ENCODE measurements at places on chromosomes 12 and 14.

DNA sequence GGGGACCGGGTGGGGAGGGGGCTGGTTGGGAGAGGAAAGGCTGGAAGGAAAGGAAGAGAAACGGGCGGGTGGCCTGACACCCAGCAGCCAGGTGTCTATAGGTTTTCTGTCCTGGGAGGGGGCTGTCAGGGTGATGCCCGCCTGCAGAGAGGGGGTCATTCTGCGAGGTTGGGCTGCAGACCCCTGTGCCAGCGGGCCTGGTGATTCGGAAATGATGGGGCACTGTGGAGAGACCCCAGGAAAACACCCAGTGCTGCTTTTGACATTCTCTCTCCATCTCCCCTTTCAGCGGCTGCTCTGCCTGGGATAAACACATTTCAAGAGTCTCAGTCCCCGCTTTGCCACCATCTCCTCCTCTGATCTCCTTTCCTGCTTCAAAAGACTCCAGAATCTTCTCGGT is 168.5 kb upstream of the RTL1 start:
- H3K4me1 ChIP-seq: no peaks in the 10 kb centered on the region
- no peak for DNase-seq
- no peaks in the 10 kb centered on the region for H3K27me3 ChIP-seq
- H3K36me3 ChIP-seq: no peaks in the 10 kb centered on the region

DNA sequence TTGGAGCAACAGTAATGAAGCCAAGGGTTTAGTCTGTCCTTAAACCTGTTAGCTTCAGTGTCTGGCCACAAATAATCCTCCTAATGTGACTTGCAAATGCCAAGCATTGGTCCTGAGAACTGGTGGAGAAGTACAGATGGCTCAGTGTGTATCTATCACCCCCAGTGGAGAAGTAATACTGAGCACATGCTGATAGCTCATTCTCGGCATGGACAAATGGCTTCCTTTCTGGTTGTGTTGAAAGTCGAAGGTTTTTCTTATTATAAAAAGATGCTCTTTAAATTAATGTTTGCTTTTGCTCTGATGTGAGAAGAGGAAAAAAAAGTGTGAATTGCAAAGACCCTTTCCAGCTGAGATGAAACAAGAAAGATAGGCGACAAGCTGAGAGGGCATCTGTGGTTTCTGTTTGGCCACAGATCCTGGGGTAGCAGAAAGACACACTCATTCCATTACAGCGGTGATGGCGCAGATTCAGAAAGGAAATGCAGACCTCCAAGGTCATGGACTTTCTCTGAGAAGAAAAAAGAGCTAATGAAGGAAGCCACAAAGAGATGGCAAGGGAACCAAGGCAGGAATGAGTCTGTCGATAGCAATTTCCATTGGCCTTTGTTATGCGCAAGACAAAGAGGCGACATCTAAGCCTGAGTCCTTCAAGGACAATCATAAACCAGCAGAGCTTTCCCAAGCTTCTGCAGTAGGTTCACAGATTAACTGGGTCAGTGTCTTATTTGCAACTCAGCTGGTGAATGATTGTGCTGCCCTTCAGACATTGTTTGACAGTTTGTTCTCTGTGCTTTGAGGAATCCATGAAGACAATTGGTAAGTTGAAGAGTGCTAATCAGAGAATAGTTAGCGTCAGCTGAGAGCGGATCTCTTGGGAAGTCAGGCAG is 155.5 kb upstream of the RGS6 start:
- H3K4me1 ChIP-seq: no peaks in the 10 kb centered on the region
- no peak overlapping the region for H3K4me3 ChIP-seq
- DNase-seq: no peak
- H3K27me3 ChIP-seq: no peaks in the 10 kb centered on the region

DNA sequence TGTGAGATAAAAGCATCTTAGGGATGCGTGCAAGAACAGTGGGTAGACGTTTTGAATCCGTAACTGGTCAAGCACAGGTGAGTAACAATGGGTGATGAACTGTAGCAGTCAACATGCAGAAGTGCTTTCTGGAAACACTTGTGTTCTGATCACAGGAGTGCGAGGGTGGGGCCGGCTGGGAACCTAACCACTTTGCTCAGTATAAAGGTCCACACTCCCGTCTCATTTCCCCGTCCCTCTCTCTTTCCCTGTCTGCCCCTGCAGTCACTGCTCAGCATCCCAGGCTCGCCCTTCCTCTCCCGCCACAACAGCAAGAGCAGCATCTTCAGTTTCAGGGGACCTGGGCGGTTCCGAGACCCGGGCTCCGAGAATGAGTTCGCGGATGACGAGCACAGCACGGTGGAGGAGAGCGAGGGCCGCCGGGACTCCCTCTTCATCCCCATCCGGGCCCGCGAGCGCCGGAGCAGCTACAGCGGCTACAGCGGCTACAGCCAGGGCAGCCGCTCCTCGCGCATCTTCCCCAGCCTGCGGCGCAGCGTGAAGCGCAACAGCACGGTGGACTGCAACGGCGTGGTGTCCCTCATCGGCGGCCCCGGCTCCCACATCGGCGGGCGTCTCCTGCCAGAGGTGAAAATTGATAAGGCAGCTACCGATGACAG is 127.1 kb downstream of the FIGNL2 start:
- no peak overlapping the region for H3K4me3 ChIP-seq
- H3K36me3 ChIP-seq: no peaks in the 10 kb centered on the region
- no peaks in the 10 kb centered on the region for H3K27me3 ChIP-seq
- DNase-seq: no peak
- no peak overlapping the region for H3K27ac ChIP-seq

DNA sequence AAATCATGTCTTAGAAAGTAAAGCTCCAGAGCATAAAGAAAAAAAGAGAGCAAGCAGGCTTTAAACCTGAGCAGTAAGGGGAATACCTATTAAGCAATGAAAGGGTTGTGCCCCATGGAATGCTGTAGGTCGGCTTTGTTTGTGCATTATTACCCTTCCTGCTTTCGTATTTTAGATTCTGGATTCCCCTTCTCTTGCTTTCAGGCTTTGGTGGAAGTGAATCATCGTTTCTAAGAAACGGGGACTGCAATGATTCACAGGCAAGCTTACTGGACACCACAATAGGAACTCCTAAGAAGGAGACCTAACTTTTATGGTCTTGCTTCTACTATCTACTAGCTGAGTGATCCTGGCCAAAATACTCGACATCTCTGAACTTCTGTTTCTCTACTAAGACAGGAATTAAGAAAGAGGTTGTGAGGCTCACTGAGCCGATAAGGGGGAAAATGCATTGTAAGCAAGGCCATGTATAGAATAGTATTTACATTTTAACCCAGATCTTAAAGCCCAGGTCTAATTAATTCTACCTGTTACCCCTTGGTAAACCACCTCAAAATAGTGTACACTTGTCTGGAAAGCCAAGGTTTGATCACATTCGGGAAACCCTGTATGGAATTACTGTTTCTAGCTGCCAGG is 1.2 kb upstream of the BMAL2 start:
- no peak overlapping the region for H3K4me3 ChIP-seq
- H3K36me3 ChIP-seq: no peaks in the 10 kb centered on the region
- H3K4me1 ChIP-seq: peaks cover 27% of the 10 kb centered on the region

DNA sequence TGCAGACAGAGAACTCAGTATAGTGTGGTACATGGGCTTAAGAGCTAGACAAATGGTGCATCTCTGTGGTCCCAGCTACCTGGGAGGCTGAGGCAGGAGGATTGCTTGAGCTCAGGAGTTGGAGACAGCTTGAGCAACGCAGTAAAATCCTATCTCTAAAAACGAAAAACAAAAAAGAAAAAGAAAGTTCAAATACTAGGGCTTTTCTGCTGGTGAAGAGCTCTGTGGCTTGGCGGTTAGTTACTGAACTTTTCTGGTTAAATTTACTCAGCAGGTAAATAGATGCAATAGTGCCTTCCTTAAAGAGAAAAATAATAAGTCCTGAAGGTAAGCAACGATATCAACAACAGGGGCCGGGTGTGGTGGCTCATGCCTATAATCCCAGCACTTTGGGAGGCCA is 31.4 kb upstream of the RAP1B start:
- no peak for DNase-seq
- no peak overlapping the region for H3K4me3 ChIP-seq
- H3K27me3 ChIP-seq: no peaks in the 10 kb centered on the region
- H3K4me1 ChIP-seq: no peaks in the 10 kb centered on the region
- no peak overlapping the region for H3K27ac ChIP-seq

DNA sequence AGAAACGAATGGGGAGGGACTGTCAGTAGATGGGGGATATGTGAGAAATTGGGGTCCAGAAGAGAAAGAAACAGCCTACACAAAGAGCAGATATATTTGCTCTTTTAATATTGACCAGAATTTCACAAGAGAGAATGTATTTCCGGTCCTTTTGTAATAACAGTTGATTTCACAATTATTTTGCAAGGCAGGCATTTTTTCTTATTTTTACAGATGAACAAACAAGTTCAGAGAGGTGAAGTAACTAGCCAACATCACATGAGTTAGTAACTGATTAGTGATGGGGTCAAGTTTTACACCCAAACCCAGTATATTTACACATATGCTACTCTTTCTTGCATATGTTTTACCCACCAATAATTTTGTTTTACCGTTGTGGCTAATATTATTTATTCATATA is 188.2 kb downstream of the NAV3 start:
- DNase-seq: no peak
- H3K27me3 ChIP-seq: no peaks in the 10 kb centered on the region
- no peaks in the 10 kb centered on the region for H3K4me1 ChIP-seq
- H3K36me3 ChIP-seq: no peaks in the 10 kb centered on the region
- no peak overlapping the region for H3K4me3 ChIP-seq
